ENCODE measurements at places on chromosomes 6 and 20.

GRCh38 chr20:44014807-44015732, 100.4 kb downstream of the TOX2 start:
- DNase-seq = no peak

GRCh38 chr6:147853574-147853973, 345.1 kb downstream of the SAMD5 start:
- no peak for DNase-seq

GRCh38 chr6:138571585-138572166, 72.4 kb upstream of the NHSL1 start:
- DNase-seq = no peak

- DNase-seq = peak; percentile 59
These were observed 21.1 kb downstream of the SESN1 start for GRCh38 chr6:109073344-109074132.

Data from GM03348 (cell line).